ENCODE measurements at places on chromosomes 11 and 22.

DNA sequence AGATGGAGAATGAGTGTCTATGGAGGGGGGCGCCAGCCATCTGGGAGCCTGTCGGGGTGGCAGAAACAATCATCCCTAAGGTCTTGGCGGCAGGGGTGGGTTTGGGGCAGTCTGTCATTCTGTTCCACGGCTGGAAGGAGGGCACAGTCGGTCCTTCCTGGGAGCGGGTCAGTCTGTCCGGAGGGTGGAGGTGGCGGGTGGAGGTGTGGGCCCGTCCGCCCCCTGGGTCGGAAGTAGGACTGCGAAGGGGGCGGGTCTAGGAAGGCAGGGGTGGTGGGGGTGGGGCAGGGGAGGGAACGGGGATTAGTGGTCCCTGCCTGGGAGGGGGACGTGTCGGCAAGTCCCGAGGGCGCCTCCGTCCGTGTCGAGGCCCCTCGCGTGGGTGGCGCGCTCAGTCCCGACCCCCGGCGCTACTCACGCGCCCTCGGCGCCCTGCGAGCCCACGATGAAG lies 461 bp downstream of the TBC1D10A start:
- peak; percentile 37 for DNase-seq

DNA sequence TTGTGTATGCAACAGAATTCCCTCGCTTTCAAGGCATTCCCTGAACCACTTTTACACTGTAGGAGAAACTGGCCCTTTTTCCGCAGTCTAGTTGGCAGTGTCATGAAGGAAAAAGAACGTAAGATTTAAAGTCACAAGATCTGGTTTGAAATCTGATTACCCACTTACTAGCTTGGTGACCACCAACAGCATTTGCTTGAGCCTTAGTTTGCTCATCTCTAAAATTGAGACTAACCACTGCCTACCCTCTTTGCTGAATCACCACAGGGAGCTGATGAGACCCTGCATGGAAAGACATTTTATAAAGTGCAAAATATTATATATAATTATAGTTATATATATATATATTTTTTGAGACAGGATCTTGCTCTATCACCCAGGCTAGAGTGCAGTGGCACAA lies 39.4 kb downstream of the SYTL2 start:
- DNase-seq = no peak

GRCh38 chr22:27668828-27669797 lies 132.4 kb downstream of the MN1 start:
- no peak for DNase-seq

DNA sequence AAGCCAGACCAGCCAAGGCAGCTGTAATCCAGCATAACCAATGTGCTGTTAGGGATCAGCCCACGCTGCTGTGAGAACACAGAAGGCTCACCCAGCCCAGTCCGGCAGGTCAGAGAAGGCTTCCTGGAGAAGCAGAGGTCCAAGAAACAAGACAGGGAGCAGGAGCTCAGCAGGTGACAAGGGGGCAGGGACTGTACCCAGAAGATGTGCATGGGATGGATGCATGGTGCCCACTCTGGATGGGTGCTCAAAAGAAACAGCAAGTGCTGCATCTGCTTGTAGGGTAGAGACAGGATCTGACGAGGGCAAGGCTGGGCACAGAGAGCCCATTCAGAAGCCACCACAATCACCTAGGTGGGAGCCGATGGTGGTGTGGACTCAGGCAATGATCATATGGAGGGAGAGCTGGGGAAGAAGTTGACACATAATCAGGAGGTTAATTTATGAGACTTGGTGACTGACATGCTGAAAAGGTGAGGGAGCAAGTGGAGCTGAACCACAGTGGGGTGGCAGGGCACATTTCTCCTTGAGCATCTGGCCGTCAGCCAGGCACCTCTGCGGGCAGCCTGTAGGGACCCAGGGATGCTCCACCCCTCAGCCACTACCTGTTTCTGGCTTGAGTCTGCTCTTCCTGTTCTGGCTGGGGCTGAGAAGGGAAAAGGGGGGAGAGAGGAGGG lies 102.3 kb upstream of the DRD2 start:
- DNase-seq = no peak

- DNase-seq = no peak
Measured at GRCh38 chr22:39504071-39504470, 2.0 kb downstream of the MIEF1 start.

Data from activated CD4-positive, alpha-beta T cell treated with anti-CD3 and anti-CD28 coated beads for 4 hours (primary cell).